ENCODE measurements at places on chromosomes 5 and 9.

- DNase-seq, result no peak
Observed at GRCh38 chr5:92640340-92640739, 940.7 kb downstream of the NR2F1-AS1 start.

DNA sequence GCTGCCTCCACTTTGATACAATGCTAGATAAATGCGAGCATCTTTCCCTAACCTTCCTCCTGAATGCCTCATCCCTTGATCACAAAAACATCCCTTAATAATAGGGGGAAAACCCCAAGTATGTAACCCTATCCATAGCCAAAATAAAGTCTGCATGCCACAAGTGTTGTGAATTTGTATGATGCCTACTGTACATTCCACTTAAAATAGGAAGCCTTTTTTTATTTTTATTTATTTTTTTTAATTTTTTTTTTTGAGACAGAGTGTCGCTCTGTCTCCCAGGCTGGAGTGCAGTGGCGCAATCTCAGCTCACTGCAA lies 207.0 kb downstream of the AOPEP start:
- DNase-seq, result no peak

- DNase-seq, result no peak
Observed at GRCh38 chr9:129506041-129506440, 114.9 kb downstream of the C9orf50 start.

GRCh38 chr5:135913713-135914626 lies 18.3 kb upstream of the IL9 start:
- no peak for DNase-seq

- no peak for DNase-seq
Observed at GRCh38 chr5:122264610-122265009, 47.4 kb upstream of the SNCAIP start.

All from left colon (tissue), 2 donors.